A549 treated with dexamethasone at 1 μM for 4 hours (cell line): ENCODE measurements at places on chromosomes 2 and 18. TPM values are rescaled to one million over a fixed set of nuclear protein-coding genes. Genes with fewer than 3 reads are reported as not detected.

KANSL1L gene
- total RNA-seq = 0.52 to 1.1 TPM (median 0.67 TPM) in 5 replicates

LYPD6B gene
- total RNA-seq = 0.07 TPM in 1 of 5 replicates, not detected in the others

CNDP2 gene
- 78.6 to 90.4 TPM (median 86.8 TPM) in 5 replicates for total RNA-seq

KRTCAP3 gene
- total RNA-seq = 0.39 to 0.87 TPM (median 0.45 TPM) in 5 replicates

KLHL29 gene
- total RNA-seq = 4.7 to 9.1 TPM (median 7.9 TPM) in 5 replicates

EIF2AK2 gene
- total RNA-seq = 19.8 to 29.5 TPM (median 27.2 TPM) in 5 replicates

ARHGEF33 gene
- total RNA-seq = 0.01 to 0.11 TPM (median 0.06 TPM) in 4 of 5 replicates, not detected in the other

CAB39 gene
- 50.0 to 70.9 TPM (median 64.7 TPM) in 5 replicates for total RNA-seq

BCL11A gene
- total RNA-seq = 0.01 to 0.14 TPM (median 0.09 TPM) in 5 replicates

KCNIP3 gene
- total RNA-seq = 1.5 to 2.3 TPM (median 1.8 TPM) in 5 replicates

AP1S3 gene
- total RNA-seq = 28.0 to 40.5 TPM (median 36.0 TPM) in 5 replicates

ZC3H6 gene
- 0.24 to 0.80 TPM (median 0.62 TPM) in 5 replicates for total RNA-seq

REL gene
- 1.5 to 3.8 TPM (median 2.9 TPM) in 5 replicates for total RNA-seq

FECH gene
- total RNA-seq = 30.6 to 42.1 TPM (median 36.5 TPM) in 5 replicates

STAT4 gene
- total RNA-seq = 3.9 to 5.7 TPM (median 4.8 TPM) in 5 replicates

DNAJC5G gene
- not detected in 5 replicates for total RNA-seq

IL1RN gene
- 0.30 to 0.54 TPM (median 0.37 TPM) in 5 replicates for total RNA-seq

CFC1 gene
- 0.07 to 0.08 TPM in 2 of 5 replicates, not detected in the others for total RNA-seq

IL36B gene
- total RNA-seq = 0.09 to 0.28 TPM (median 0.13 TPM) in 3 of 5 replicates, not detected in the others

GKN1 gene
- 0.24 to 0.56 TPM (median 0.41 TPM) in 5 replicates for total RNA-seq

EDAR gene
- total RNA-seq = 0.07 to 0.12 TPM (median 0.09 TPM) in 5 replicates

RAB31 gene
- 18.7 to 24.9 TPM (median 22.5 TPM) in 5 replicates for total RNA-seq
